ENCODE measurements at places on chromosomes 7 and 10.
A peak's percentile ranks its signal among the peaks of the same experiment; 100 is the strongest.

DNA sequence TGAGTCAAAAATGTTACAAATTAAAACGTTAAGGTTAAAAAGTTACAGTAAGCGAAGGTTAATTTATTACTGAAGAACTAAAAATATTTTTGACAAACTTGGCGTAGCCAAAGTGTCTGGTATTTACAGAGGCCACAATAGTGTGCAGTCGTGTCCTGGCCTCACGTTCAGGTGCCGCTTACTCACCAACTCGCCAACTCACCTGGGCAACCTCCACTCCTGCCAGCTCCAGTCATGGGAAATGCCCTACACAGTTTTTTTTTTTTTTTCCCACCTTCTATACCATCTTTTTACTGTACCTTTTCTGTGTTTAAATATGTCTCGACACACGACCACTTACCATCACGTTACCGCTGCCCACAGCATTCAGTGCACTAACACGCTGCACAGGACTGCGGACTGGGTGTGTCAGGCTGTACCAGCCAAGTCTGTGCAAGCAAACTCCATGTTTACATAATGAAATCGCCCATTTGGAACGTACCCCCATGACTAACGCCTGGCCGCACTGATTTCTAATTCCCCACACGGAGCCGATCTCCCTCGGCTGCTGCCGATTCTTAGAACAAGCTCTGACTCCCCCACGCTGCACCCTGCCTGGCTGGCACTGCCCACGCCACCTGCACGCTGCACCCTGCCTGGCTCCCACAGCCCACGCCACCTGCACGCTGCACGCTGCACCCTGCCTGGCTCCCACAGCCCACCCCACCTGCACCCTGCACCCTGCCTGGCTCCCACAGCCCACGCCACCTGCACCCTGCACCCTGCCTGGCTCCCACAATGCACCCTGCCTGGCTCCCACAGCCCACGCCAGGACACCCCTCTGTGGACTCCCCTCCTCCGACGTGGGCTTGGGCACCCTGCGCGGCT lies 203.1 kb downstream of the ZMYND11 start:
- DNase-seq: peak; percentile 56

GRCh38 chr10:95657250-95657649 lies 739 bp upstream of the ALDH18A1 start:
- no peak for DNase-seq

- DNase-seq: no peak
Measured at GRCh38 chr7:90723866-90724265, 127.7 kb downstream of the CDK14 start.

- DNase-seq: no peak
Measured at GRCh38 chr10:113331961-113332360, 220.9 kb upstream of the HABP2 start.

DNA sequence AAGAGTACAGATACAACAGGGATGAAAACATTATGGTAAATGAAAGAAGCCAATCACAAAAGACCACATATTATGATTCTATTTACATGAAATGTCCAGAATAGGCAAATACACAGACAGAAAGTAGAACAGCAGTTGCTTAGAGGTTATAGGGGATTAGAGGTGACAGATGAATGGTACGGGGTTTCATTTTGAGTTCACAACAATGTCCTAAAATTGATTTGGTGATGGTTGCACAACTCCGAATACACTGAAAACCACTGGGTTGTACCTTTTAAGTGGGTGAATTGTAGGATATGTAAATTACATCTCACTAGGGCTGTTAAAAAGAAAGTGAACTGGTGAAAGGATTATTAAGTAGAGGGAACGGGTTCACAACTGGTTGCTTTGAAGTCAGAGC lies 76.3 kb upstream of the MRLN start:
- no peak for DNase-seq
